ENCODE measurements at places on chromosomes 3 and 15. TPM values are rescaled to one million over a fixed set of nuclear protein-coding genes. Genes with fewer than 3 reads are reported as not detected.

ZMYND10 gene
- 0.51 TPM for total RNA-seq

GRK7 gene
- total RNA-seq, result not detected

STRIT1 gene
- total RNA-seq, result not detected

SLC22A14 gene
- not detected for total RNA-seq

HCLS1 gene
- 68.5 TPM for total RNA-seq

IL17RE gene
- 1.5 TPM for total RNA-seq

DNA sequence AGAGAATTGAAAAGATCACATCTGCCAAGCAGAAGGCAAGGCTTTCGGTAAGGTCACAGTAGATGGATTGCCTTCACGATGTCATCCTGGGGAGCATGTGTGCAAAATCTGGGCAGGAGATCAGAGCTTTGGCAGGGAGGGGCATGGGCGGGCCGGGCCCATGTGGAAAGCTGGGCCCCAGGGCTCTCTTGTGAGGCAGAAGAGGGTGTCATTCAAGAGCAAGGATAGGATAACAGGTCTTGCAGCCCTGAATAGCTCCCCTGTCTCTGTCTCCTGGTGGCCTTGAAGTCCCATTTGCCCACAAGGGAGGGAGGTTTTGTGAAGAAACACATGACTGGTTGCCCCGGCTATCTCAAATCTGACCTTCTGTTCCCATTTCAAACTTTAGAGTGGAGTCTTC is 172.0 kb downstream of the OPA1 start:
- DNase-seq, result no peak

DNA sequence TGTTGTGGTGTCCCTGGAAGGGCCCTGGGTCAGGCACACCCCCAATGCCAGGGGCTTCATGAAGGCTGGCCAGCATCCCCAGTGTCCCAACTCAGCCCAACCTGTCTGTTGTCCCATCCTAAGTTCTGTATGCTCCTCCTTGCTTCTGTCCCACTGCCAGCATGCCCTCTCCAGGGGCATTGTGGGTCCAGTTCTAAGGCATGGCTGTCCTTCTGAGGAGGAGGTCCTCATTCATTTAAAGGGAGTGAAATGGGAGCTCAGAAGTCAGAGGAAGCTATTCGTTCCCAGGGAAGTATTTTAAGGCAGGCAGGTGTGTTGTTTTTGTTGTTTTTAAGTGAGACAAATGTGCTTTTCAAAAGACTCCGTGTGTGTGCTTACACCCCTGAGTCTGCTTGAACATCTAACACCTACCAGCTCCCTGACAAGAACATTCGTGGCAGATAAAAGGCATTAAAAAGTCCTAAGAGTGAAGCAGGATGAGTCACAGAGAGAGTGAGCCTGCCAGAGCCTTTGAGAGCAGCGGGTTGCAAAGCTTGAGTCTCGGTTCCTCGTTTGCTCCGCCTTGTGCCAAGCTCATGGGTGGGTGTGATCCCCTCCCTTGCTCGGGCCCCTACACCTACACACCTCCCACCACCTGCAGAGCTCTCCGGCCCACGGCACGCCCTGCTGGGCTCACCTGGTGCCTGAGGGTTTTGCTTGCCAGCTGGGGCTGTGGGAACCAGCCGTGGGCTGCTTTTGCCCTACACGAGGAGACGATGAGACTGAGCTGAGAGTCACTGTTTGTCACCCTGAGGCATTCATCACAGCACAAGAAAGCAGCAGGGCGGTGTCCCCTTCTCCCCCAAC is 183.4 kb upstream of the TOPAZ1 start:
- no peak for DNase-seq

- DNase-seq, result peak; percentile 37
Observed at GRCh38 chr3:133663569-133664313, 2.0 kb upstream of the TOPBP1 start.

GRCh38 chr15:81807186-81807585 is 238.6 kb downstream of the MEX3B start:
- no peak for DNase-seq

GRCh38 chr15:52491472-52491871 is 37.2 kb downstream of the MYO5A start:
- DNase-seq, result peak; percentile 95

GRCh38 chr15:37819191-37819590 is 115.2 kb upstream of the TMCO5A start:
- no peak for DNase-seq

- DNase-seq, result no peak
Observed at GRCh38 chr15:63292771-63293170, 15.4 kb downstream of the APH1B start.

- peak; percentile 97 for DNase-seq
Observed at GRCh38 chr3:44439499-44440295, 37.8 kb downstream of the ZNF445 start.

GRCh38 chr15:47507221-47507985 is 209.9 kb upstream of the SEMA6D start:
- DNase-seq, result no peak

- no peak for DNase-seq
Observed at GRCh38 chr3:184690192-184690883, 21.5 kb downstream of the MAGEF1 start.

DNA sequence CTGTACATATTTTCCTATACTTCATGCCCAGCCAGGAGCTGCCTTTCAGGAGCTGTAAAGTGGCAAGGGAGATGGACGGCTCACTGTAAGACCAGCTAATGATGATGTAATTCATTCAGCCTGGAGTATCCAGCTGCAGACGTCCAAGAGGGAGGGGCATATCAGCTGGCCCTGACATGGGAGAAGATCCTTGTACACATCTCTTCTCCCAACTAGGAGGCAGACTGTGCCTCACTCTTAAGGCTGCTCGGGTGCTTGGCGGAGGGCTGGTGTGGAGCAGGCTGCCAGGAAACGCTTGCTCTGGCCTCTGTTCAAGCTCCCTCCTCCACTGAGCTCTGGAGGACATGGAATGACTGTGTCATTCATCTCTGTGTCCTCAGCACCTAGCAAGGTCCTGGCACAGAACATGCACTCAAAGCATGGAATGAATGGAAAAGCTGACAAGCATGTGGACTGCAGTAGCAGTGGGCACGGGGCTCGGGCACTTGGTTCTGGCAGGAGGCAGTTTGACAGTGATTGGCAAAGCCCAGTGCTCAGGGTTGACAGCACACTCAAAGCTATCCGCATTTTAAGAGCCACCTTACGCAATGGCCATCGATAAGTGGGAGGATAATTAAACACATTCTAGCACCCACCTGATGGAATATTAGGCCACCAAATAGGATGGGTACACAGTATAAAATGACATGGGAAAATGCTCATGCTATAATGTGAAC is 72.4 kb downstream of the TBC1D2B start:
- peak; percentile 74 for DNase-seq

DNA sequence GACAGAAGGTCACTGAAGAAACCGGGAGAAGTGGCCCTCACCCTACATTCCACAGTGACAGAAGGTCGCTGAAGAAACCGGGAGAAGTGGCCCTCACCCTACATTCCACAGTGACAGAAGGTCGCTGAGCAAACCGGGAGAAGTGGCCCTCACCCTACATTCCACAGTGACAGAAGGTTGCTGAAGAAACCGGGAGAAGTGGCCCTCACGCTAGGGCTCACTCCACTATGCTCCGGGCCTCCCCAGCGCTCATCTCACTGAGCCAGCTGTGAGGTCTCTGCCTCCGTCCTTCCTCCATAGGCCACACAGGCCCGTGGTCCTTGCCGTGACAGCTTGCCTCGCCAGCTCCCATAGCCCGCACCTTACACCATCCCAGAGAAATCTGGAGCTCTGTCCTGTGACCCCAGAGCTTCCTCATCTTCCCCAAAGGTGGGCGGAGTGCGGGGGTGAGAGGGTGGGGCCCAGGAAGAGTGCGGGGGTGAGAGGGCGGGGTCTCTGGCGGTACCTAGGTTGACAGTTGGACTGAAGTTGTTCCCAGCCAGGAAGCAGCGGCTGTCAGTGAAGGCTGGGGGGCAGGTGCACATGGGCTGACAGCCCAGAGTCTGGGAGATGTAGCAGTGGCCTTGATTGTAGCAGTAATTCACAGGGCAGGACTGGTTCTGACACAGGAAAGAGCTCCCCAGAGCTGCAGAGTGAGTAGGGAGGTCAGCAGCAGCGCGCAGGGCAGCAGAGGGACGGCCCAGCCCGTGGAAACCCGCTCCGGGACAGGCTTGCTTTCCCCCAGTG is 32.0 kb downstream of the MUC20 start:
- no peak for DNase-seq

DNA sequence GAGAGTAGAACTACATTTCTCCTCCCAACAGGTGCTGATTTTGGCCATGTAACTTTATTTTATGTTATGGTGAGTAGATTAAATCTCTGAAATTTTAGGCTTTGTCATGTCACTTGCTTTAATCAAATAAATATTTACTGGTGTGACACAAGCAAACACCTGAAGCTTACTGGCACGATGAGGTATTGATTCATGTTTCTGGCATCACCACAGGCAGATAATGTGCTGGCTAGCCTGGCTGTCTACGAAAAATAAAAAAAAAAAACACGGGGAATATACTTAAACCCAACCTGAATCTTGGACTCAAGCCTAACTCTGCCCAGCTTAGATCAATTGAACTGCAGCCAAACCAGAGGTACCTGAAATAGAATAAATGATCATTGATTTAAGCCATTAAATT is 65.6 kb upstream of the CADM2 start:
- no peak for DNase-seq

Data from endothelial cell of umbilical vein (primary cell).